ENCODE measurements at places on chromosomes 11 and 22.

DNA sequence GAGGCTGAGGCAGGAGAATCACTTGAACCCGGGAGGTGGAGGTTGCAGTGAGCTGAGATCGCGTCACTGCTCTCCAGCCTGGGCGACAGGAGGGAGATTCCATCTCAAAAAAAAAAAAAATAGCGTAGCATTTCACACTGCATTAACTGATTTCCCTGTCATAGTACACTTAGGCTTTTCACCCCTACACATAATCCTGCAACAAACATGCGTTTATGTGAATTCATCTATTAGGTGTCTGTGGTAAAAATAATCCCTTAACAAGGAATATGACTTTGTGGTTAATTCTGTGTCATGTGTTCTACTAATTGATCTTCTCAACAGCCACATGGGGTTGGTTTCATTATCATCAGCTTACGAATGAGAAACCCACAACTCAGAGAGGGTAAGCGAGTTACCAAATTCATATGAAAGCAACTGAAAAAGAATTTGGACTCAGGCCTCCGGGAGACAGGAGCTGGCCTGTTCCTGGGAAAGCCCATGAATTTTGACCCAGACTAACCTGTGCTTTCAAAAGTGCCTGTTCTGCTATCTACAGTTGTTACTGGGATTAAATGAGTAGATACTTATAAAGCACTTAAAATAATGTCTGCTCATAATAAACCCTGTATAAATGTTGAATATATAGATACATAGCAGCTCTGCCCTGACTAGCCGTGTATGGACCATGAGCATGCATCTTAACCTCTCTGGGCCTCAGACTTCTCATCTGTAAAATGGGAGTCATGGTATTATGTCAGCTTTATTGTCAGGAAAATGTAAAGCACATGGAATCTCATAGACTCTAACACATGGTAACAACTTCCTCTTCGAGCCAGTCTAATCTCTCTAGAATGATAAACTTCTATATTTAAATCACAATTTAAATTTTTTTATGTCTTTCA, 36.6 kb downstream of the KCNJ1 start:
- no peak for DNase-seq

GRCh38 chr11:89405629-89406028, 85.5 kb downstream of the NOX4 start:
- DNase-seq, result no peak

DNA sequence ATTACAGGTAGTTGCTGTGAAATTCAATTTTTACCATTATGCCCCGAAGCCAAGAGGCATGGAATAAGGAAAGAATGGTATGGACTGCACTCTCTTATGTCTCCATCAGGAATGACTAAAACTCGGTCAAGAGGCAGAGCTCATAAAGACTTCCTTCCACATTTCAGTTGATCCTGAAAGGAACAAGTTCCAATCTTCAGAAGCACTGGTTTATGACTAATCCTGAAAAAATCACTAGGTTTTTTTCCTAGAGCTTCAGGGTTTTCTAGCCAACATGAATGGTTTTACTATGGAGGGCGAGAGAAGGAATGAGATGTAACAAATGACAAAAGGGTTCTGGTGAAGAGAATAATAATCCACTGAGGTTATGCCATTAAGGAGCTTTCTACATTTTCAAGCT, 832.2 kb downstream of the NTM start:
- DNase-seq, result no peak

DNA sequence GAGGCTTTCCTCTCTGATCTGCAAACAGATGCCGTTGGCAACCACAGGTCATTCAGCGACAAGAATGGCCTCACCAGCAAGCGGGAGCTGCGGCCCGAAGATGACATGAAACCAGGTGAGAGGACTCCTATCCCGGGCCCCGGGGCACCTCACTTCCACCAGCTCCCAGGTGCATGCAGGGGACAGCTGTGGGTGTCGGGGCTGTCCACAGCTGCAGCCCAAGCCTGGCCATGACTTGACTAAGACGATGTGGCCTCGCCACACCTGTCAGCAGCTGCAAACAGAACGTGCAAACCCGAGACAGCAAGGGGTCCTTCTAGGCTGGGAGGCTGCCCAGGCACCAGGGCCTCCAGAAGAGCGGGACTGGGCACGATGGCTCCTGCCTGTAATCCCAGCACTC, 3.6 kb downstream of the GAL start:
- DNase-seq, result no peak

DNA sequence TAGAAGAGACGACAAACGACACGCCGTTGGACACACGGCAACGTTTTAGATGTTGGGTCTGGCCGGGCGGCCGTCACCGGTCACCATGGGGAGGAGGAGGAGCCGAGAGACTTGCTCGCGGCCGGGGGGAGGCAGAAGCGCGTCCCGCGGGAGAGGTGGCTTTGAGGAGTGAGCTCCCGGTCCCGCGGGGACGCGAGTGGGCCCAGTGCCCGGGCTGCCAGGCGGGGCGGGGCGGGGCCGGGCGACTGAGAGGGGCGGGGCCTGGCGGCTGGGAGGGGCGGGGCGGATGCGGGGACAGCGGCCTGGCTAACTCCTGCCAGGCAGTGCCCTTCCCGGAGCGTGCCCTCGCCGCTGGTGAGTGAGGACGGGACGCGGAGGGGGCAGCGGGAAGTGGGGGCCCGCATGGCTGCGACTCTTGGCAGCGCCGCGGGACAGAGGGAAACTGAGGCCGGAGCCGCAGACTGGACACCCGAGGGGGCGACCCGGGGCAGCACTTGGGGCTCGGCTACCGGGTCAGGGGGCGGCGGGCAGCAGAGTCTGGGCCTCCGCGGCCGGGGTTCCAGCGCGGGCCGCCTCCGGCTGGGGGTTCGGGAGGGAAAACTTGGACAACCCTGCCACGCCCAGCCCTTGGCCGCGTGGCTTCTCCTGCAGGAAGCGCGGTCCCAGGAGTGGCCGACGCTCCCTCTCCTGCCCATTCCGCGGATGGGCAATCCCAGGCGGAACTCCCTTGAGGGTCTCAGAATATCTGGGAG, at the start of gene TSPO:
TSS of gene TSPO (plus strand) at position 309 of the 752 bp plus-strand sequence. CDS start 7,680 bp downstream, outside the sequence.
- DNase-seq, result peak; percentile 34

GRCh38 chr22:36470162-36470993, 11.1 kb downstream of the TXN2 start:
- DNase-seq, result peak; percentile 77

GRCh38 chr22:46622081-46622521, 1.9 kb downstream of the GRAMD4 start:
- DNase-seq, result no peak

GRCh38 chr22:46006379-46007002, 29.5 kb upstream of the WNT7B start:
- DNase-seq, result peak; percentile 77

GRCh38 chr11:72786305-72787215, 7.3 kb downstream of the STARD10 start:
- DNase-seq, result peak; percentile 99

GRCh38 chr11:73641668-73642067, 4.7 kb upstream of the PLEKHB1 start:
- no peak for DNase-seq

- no peak for DNase-seq
Observed at GRCh38 chr11:76636826-76637460, 33.6 kb downstream of the LRRC32 start.

DNA sequence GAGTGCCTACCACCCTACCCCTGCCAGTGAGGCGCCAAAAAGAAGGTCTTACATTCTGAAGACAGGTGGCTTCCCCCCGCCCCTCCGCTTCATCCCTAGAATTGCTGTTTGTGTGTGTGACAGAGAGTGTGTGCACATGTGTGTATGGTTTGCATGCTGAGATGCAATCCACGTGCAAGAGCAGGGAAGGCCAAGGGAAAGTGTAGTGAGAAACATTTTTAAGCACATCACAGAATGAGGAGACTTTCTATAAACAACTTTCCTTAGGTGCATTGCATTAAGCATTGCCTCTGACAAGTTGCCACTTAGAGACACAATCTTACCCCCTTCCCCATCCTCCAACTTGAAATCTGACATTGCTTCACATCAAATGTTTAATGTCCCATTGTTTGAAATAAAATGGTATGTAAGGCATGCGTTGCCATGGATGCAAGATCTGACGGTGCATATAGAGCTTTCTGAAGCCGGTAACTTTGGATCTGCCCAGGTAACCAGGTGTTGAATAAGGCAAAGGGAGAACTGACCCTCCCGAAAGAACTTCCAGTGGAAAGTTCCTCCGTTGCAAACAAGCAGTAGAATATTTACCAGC, 21.4 kb downstream of the FJX1 start:
- peak; percentile 51 for DNase-seq

DNA sequence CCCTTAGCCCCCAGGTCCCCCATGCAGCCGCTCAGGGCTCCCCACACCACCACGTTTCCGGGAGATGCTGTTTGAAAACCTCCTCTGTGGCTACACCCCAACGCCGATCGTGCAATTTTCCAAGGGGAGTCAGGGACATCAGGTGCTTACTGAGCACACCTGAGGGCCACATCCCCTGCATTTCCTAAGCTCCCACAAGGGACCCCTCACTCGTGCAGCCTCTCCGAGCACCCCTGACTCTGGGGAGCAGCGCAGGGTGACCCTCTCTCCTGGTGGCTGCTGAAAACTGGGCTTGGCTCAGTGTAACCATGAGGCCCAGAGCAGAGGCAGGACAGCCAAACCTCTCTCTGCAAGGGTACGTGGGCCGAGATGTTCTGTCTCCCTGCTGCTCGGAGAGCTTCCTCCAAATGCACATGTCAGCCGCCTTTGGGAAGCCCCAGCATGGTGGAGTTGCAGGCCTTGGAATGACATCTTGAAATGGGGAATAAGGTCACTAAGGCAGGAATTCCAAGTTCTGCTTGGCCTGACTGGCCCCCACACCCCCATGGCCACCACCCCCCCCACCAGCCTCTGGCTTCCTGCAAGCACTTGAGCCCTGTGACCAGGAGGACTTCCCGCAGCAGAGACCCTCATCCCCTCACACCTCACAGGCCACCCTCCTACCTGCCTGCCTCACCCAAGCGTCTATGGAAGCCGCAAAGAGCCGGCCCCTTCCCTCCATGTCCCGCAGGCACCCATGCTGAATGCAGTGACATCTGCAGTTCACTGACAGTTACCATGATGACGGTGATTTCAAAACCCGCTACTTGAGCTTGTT, 257.4 kb downstream of the BRD1 start:
- DNase-seq, result no peak

- DNase-seq, result peak; percentile 71
Observed at GRCh38 chr11:75499423-75500190, 26.1 kb downstream of the GDPD5 start.

- no peak for DNase-seq
Observed at GRCh38 chr11:71440021-71440755, 8.0 kb downstream of the DHCR7 start.

DNA sequence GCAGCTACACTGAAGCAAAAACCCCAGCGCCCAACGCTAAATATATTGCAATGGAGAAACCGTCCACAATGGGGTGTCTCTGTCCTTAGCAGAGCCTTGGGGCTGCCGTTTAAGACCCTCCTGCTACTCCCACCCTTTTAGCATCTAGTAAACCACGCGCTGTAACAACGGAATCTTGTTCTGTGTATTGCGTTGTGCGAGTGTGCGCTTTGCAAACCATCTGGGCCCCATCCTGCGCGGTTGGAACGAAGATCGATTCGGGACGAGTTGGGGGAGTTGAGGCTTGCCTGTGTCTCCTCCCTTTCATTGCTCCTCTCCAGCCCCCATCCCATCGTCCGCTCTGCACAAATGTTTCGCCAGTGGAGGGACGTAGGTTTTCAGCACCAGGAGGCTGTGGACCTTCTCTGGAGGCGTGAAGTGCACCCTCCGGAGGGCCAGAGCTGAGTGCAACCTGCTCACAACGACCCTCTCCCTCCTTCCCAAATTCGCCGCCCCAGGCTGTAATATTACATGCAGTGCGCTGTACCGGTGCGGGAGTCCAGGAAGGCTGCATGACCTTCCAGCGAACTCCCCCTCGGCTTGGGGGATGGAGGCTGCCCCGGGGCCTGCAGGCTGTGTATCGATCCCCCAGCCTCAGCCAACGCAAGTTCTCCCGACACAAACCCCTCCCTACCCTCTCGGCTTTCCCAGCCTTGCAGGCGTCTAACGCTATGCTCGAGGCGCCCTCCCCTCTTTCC, 1.6 kb upstream of the KMT2A start:
- peak; percentile 29 for DNase-seq

DNA sequence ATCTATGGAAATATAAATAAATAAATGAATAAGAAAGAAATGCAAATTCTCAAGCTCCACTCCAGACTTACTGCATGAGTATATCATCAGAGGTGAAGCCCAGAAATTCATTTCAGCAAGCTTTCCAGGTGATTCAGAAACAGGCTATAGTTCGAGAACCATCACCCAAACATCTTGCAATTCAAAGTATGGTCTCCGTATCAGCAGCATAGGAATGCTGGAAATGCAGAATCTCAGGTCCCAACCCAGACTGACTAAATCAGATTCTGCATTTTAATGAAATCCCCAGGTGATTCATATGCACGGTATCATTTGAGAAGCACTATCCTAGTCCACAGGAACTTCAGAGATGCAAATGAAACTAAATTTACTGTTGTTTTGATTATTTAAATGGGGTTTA, 95.3 kb downstream of the SERGEF start:
- no peak for DNase-seq

- no peak for DNase-seq
Observed at GRCh38 chr11:119342023-119342300, 1.3 kb upstream of the C1QTNF5 start.

- no peak for DNase-seq
Observed at GRCh38 chr11:132858223-132858622, 674.1 kb downstream of the OPCML start.

- DNase-seq, result no peak
Observed at GRCh38 chr11:11435635-11436034, 82.6 kb upstream of the CSNK2A3 start.

- DNase-seq, result no peak
Observed at GRCh38 chr22:37760152-37760551, 47.6 kb upstream of the GCAT start.

- DNase-seq, result no peak
Observed at GRCh38 chr11:85884581-85885021, 29.4 kb downstream of the CCDC83 start.

- DNase-seq, result no peak
Observed at GRCh38 chr22:45376009-45376408, 37.4 kb downstream of the SMC1B start.

- DNase-seq, result no peak
Observed at GRCh38 chr22:43266076-43266475, 77.1 kb downstream of the SCUBE1 start.

DNA sequence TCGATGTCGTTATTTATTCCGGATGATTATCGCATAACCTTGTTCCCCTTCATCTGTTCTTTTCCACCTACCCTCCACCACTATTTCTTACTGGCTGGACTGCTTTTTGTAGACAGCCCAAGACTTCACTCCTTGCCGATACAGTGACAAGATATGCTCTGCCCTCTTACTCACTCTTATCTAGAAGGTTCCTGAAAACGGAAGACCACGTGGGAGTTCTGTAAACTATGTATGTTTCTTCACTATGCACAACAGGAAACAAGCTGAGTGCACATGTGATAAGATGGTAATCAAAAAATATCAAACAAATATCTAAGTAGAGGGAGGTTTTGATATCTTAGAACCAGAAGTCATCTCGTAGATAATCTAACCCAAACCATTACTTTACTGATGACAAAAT, 122.9 kb upstream of the ARHGAP20 start:
- DNase-seq, result no peak

GRCh38 chr11:48307760-48308386, 1.9 kb downstream of the OR4S1 start:
- peak; percentile 61 for DNase-seq

- DNase-seq, result peak; percentile 73
Observed at GRCh38 chr11:113401718-113402117, 14.1 kb downstream of the ANKK1 start.

Measured in PC-9 (cell line).